ENCODE measurements at places on chromosomes 5 and 9. TPM values are rescaled to one million over a fixed set of nuclear protein-coding genes. Genes with fewer than 3 reads are reported as not detected.

RIMOC1 gene
- total RNA-seq = 33.7 TPM

C9orf50 gene
- total RNA-seq = not detected

PCDHGA5 gene
- 2.1 TPM for total RNA-seq

GABBR2 gene
- total RNA-seq = 0.68 TPM

ARHGAP26 gene
- 12.4 TPM for total RNA-seq

ZDHHC21 gene
- 1.4 TPM for total RNA-seq

PRXL2C gene
- 20.1 TPM for total RNA-seq

APBA1 gene
- 11.3 TPM for total RNA-seq

WNT8A gene
- not detected for total RNA-seq

FCHO2 gene
- 6.5 TPM for total RNA-seq

UGT3A1 gene
- total RNA-seq = not detected

SH3TC2 gene
- 1.9 TPM for total RNA-seq

SPAG8 gene
- total RNA-seq = 0.82 TPM

NMUR2 gene
- not detected for total RNA-seq

FAM169A gene
- not detected for total RNA-seq

ENTREP1 gene
- not detected for total RNA-seq

RAI14 gene
- total RNA-seq = 47.7 TPM

SLC45A2 gene
- total RNA-seq = not detected

ANXA2R gene
- 10.6 TPM for total RNA-seq

KLF4 gene
- 84.7 TPM for total RNA-seq

ISOC1 gene
- total RNA-seq = 27.4 TPM

DMGDH gene
- 0.93 TPM for total RNA-seq

SLC36A3 gene
- not detected for total RNA-seq

SPATA31C1 gene
- not detected for total RNA-seq

FAM78A gene
- total RNA-seq = 2.0 TPM

PCDHB5 gene
- total RNA-seq = 0.34 TPM

AHRR gene
- 16.0 TPM for total RNA-seq

COL27A1 gene
- 8.8 TPM for total RNA-seq

SLIT3 gene
- total RNA-seq = 60.6 TPM

ALDH1B1 gene
- total RNA-seq = 22.5 TPM

CYFIP2 gene
- 0.94 TPM for total RNA-seq

SV2C gene
- not detected for total RNA-seq

FAM200C gene
- 4.0 TPM for total RNA-seq

SAPCD2 gene
- 0.34 TPM for total RNA-seq

GFM2 gene
- total RNA-seq = 21.1 TPM

SH2D3C gene
- total RNA-seq = 0.23 TPM

ASPN gene
- total RNA-seq = 27.6 TPM

SPATA24 gene
- 9.4 TPM for total RNA-seq

PCDH12 gene
- total RNA-seq = 1.3 TPM

GARIN3 gene
- total RNA-seq = not detected

ENHO gene
- total RNA-seq = not detected

AIF1L gene
- 2.5 TPM for total RNA-seq

PCDHGB7 gene
- 12.5 TPM for total RNA-seq

PIP5KL1 gene
- total RNA-seq = 7.9 TPM

BTNL9 gene
- total RNA-seq = not detected

OGN gene
- 78.1 TPM for total RNA-seq

C5orf15 gene
- 58.6 TPM for total RNA-seq

GZMA gene
- not detected for total RNA-seq

CHD1 gene
- 17.7 TPM for total RNA-seq

MELK gene
- total RNA-seq = 6.1 TPM

HRH2 gene
- 1.6 TPM for total RNA-seq

BRINP1 gene
- 0.35 TPM for total RNA-seq

ZER1 gene
- 28.9 TPM for total RNA-seq

ALDH7A1 gene
- 24.3 TPM for total RNA-seq

C1QTNF3 gene
- total RNA-seq = 1.1 TPM
